ENCODE measurements at places on chromosomes 12 and 14.

DNA sequence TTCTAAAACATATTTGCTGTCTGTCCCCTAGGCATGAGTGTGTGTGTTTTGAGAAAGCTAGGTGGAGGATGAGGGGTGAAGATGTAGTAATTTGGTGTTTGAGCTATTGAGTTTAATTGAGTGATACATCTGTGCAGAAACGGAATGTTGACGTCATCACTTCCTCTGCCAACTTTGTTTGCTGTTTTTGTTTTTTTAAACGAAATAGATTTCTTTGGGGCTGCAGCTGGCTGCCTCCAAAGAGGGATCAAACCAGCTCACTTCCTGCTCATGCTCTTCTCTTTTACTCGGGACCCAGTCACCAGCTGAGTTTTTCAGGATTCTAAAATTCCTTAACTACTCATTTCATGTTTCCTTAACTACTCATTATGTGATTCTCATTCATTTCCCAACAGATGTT lies 19.5 kb upstream of the CRACR2A start:
- no peak for DNase-seq

DNA sequence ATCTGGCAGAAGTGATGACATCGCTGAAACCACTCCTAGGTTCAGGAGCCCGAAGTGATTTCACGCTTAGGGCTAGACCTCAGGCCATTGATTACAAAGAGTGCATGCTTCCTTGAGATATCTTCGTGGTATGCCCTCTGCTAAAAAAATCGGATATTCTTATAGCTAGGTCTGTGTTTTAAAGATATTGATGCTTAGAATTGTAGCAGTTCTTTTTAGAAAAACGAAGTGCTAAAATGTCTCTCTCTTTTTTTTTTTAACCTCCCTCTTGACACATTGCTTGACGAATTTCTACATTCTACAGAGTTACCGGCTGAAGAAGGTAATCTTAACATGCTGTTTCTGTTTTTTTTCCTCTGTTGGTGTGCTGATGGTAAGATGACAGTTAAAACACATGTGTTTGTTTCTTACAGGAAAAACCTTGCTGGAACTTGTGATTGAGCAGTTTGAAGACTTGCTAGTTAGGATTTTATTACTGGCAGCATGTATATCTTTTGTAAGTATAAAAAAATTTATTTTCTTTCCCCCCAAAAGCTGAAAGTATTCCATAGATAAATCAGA lies 1.3 kb downstream of the ATP2A2 start:
- no peak for DNase-seq

- no peak for DNase-seq
These were observed 367 bp downstream of the GALNT16 start for GRCh38 chr14:69260190-69260860.

GRCh38 chr14:104758981-104759969 lies 6.3 kb downstream of the SIVA1 start:
- DNase-seq: no peak

- DNase-seq: no peak
These were observed 32.5 kb downstream of the ATF7 start for GRCh38 chr12:53593707-53594106.

DNA sequence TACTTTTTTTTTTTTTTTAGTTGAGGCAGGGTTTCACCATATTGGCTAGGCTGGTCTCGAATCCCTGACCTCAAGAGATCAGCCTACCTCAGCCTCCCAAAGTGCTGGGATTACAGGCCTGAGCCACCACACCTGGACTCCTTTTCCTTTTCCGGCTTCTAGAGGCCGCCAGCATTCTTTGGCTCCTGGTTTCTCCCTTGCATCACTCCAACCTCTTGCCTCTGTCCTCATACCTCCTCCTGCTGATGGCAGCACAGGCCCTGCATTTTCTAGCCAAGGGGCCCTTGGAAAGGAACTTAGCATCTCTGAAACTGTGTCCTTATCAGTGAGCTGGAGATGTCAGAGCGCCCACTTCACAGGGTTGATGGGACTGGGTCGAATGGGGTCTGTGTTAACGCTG lies 53.3 kb downstream of the MAP1LC3B2 start:
- no peak for DNase-seq

GRCh38 chr14:55913324-55914025 lies 204.7 kb upstream of the PELI2 start:
- no peak for DNase-seq

- no peak for DNase-seq
These were observed 81.1 kb downstream of the PELI2 start for GRCh38 chr14:56199095-56199981.

DNA sequence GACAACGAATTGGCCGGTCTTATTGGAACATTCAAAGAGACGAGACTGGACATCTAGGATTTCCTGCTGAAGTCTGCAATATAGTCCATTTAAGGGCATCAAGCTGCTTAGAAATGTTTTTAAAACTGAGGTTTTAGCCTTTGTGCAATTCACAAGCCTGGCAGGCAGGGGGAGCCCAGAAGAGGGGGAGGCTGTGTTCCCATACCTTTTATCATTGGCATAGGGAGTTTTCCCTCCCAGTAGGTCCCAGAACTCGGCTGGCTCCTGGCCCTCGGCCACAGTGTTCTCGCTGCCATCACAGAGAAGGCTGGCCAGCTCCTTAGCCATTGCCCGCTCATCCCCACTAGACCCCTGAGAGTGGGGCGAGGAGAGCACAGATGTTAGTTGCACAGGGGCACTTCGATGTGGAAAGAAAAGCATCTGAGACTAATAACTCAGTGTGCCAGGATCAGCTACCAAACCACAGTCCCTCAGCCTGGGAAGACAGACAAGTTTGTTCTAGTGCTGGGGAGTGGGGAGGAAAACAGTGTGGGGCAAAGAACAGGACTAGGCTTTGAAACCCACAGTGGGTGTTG lies 15.1 kb downstream of the AVIL start:
- DNase-seq: peak; percentile 19

GRCh38 chr14:21520767-21521166 lies 5.4 kb downstream of the SALL2 start:
- DNase-seq: no peak

GRCh38 chr14:101178184-101179072 lies 274.9 kb upstream of the RTL1 start:
- DNase-seq: no peak

DNA sequence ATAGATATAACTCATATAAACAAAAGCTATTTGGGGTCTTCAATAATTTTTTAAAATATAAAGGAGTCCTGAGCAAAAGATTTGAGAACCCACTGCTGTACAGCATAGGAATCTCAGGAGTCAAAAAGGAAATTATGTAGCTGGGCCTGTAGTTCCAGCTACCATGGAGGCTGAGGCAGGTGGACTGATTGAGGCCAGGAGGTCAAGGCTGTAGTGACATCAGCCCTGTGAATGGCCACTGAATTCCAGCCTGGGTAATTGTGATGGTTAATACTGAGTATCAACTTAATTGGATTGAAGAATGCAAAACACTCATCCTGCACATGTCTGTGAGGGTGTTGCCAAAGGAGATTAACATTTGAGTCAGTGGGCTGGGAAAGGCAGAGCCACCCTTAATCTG lies 10.5 kb downstream of the CERS5 start:
- DNase-seq: no peak

DNA sequence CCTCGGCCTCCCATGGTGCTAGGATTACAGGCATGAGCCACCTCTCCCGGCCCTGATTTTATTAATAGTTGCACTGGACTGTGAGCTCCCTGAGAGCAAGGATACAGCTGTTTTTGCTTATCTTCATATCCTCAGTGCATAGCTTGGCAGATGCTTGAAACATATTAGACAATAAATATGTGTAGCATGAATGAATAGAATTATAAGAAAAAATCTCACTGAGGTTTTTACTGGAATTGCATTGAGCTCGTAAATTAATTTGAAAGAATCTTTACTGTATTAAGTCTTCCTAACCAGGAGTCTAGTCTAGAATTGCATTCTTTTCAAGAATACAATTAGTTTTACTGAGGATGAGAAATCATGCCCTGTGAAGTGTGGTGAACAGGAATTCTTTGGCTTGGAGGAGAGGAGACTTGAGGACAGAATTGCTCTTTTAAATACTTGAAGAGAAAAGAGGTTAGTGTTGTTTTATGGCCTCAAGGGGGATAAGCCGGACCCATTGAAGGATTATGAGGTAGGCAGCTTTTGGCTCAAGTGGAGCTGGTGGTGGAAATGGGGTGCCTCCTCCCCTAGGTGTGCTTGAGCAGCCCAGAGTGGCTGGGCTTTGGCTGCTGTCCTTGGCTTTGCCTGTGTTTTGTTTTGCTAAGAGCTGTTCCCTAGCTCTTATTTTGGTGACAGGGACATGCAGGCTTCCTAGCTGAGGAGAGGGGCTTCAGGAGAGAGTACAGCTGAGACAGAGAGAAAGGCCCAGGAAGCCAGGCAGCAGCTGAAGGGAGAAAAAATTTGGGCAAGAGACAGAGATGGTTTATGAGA lies 34.0 kb downstream of the PLEKHD1 start:
- no peak for DNase-seq

DNA sequence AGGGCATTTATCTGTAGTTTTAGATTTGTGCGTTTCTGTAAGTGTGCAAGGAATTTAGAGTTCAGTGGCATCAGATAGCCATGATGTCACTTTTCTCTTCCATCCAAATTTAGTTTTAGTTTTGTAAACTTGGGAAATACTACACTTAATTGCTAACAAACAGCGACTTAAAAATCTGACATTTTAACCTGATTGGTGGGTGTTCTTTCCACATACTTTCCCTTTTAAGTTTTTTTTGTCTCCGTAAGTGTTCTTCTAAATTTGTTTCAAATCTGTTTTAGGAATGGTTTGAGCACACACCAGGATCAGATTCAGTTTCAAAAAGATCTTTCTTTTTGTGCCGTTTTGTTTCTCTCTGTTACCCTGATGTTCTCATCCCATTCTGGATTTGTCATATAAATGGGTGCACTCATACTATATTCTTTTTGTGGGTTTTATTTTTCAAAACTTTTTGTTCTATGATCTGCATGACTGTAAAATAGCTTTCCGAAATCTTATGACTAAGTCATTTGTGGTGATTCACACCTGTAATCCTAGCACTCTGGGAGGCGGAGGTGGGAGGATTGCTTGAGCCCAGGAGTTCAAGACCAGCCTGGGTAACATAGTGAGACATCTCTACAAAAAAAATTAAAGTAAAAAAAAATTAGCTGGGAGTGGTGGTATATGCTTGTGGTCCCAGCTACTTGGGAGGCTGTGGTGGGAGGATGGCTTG lies 58.9 kb downstream of the FBXO34 start:
- no peak for DNase-seq

GRCh38 chr12:127296591-127296990 lies 970.4 kb upstream of the TMEM132C start:
- DNase-seq: no peak

DNA sequence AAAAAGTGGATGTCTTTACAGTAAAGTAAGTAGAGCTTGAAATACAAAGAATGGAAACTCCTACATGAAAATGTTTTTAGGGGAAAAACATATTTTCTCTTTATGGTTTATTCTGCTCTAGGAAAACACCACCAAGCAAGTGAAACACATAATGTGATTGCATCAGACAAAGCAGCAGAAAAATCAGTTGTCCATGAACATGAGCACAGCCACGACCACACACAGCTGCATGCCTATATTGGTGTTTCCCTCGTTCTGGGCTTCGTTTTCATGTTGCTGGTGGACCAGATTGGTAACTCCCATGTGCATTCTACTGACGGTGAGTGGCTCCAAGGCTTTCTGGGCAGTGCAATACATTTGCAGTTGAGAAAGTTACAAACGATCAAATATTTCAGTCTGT lies 42.6 kb upstream of the PLEKHD1 start:
- DNase-seq: no peak

- DNase-seq: no peak
These were observed 285.9 kb downstream of the BMP4 start for GRCh38 chr14:53670701-53671100.

DNA sequence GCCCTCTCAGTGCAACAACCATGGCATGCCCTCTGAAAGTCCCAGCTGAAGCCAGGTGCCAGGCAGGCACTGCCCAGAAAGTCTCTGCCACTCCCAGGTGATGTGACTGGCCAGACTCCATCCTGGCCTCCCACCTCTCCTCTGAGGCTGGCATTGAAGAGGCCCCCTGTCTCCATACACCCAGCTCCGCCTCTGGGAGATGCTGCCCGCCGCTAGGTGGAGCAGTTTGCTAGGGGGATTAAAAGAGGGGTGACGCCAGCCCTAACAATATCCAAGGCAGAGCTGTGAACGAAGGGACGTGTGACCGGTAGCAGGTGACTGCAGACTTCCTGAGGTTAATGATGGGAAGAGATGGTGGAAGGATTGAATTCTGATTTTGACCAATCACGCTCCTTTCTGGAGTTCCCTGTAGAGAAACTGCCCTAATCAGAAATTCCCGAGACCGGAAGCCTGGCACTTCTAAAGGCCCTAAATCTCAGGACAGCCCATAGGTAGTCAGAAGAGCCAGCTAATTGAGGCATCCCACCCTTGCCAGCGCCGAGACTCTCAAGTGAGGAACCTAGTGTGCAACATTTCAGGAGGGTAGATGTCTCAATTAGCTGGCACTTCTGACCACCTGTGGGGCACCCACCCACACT lies 8.3 kb upstream of the PLEK2 start:
- DNase-seq: no peak

DNA sequence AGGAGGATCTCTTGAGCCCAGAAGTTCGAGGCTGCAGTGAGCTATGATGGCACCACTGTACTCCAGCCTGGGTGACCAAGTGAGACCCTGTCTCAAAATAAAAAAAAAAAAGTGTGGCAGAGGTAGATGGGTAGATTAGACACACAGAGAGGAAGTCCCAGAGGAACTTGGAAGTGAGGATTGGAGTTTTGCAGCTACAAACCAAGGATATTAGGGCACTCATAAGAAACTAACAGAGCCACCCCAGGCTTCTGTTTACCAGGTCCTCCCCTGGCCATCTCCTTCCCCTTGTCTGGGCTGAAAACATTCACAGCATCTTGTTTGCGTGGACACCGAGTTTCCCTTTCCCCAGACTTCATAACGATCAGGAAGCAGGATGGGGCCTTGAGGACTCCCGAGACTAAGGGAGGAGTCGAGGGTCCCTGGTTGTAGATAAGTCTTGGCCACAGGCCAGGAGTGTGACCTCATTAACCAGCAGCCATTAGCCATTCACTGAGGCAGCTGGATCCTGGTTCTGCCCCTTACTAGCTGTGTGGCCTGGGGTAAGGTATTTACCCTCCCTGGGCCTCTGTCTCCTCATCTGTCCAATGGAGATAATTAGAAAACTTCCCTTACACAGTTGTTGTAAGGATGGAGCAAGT lies 2.1 kb downstream of the MAP1LC3B2 start:
- DNase-seq: no peak

DNA sequence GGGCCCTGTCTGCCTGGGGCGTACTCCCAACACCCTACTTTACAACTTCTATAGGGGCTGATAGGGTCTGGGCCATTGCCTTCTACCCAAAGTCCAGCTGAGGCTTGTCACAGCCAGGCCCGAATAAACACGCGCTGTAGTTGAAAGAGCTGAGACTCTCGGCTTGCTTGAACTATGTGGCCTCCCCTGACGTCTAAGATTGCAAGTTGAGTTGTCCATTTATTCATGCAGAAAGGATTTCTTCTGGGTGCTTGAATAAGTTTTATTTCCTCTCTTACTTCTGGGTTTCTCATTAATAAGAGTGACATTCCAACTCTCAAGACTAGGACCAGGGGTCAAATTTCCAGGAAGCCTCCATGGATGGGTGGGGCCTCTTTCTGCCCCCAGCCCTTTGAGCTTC lies 74.4 kb upstream of the VRK1 start:
- DNase-seq: no peak
